Hematopoietic multipotent progenitor cell treated with erythropoietin and hydrocortisone succinate and interleukin-3 and kit ligand, for 4 days (in vitro differentiated cells): ENCODE measurements at places on chromosomes 3 and 15.

GRCh38 chr3:115635406-115635805 is 12.1 kb downstream of the GAP43 start:
- no peak for DNase-seq

- peak; percentile 45 for DNase-seq
These were observed 21.4 kb upstream of the PIAS1 start for GRCh38 chr15:68032672-68033071.

DNA sequence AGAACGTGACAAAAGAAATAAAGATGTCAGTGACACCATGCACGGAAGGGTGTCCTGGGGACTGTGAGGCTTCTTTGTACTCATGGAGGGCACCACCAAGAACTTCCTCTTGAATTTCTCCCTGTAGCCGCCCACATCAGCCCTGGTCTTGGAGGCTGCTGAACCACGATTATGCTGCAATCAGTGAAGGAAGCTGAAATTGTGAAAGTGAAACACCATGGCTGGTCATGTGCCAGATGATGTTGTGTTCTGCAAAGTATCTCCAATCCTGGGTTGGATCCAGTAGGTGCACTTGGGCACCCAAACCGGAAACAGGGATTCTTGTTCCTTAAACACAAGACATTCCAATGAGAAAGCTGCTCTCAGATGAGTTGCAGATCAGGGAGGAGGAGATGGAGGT is 104.4 kb upstream of the GOLGA6L6 start:
- DNase-seq: peak; percentile 88

GRCh38 chr15:56786966-56787365 is 53.7 kb upstream of the ZNF280D start:
- DNase-seq: no peak

DNA sequence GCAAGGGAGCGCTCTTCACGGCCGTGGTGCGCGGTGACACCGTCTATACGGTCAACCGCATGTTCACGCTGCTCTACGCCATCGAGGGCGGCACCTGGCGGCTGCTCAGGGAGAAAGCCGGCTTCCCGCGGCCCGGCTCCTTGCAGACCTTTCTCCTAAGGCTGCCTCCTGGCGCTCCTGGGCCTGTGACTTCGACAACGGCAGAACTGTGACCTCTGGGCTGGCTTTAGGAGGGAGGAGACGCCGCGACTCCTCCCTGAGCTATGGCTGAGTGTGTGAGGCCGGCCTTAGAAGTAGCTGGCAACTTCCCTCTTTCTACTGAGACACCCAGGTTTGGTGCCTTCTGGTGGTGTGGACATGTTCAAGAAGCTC is 1.4 kb downstream of the KBTBD13 start:
- peak; percentile 83 for DNase-seq

DNA sequence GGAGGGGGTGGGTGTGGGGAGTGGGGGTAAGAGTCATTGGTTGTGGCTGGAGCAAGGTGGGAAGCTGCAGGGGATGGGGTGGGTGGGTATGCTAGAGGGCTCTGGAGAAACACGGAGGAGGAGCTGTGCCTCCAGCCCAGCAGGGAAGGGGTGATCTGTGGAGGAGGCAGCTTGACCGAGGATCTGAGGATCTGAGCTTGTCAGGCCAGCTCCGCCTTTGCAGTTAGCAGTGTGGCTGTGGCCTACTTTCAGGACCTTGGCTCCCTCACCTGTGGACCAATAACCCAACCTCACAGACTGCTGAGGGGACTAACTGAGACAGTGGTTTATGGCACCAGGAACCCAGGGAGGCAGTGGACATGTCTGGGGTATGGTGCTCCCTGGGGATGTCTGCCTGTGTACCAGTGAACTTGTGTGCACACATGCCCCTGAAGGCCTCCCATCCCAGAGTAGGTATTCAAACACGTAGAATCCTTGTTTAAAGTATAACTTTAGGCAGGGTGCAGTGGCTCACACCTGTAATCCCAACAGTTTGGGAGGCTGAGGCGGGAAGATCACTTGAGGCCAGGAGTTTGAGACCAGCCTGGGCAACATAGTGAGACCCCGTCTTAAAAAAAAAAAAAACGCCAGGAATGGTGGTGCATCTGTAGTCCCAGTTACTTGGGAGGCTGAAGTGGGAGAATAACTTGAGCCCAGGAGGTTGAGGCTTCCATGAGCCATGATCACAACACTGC is 52.5 kb upstream of the LINGO1 start:
- no peak for DNase-seq

- no peak for DNase-seq
These were observed 114.5 kb downstream of the ROBO1 start for GRCh38 chr3:79653266-79653830.

DNA sequence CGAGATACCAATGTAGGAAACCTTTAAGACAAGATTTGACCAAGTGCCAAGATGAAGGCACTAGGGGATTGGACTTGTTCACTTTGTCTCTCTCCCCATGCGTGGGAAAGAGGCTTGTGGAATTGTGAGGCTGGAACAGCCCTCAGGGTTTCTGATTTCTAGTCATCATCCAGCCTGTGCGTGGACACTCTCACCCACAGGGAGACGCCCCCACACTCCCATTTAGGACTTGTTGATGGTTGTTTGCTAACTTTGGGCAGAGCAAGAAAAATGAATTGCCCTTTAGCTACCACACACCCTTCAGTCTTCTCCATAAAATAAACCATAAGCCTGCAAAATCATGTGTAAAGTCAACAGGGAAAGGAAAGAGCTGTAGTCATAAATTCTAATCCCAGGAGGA is 18.4 kb downstream of the ACKR2 start:
- DNase-seq: no peak

DNA sequence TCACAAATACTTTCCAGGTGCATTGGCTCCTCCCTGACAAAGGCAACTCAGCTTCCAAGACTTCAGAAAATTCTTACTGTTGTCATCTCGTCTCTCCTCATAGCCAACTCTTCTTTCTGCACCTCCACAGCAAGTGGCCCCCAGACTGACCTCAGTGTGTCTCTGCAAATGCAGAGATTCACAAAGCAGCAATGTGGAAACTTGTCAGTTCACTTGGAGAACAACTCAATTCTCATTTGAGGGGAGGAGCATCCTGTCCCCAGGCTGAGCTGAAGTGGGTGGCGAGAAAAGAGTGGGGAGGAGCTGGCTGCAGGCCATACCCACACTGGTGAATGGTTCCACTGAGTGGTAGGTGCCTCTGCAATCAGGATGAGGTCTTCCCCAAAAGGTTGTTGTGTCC is 248.7 kb upstream of the IL12A start:
- no peak for DNase-seq

- no peak for DNase-seq
These were observed 168.7 kb downstream of the PTPRG start for GRCh38 chr3:61730056-61730455.
